NCI-H1436 treated with DMSO at 0.1 percent for 48 hours (cell line): ENCODE measurements at places on chromosomes 6 and 20.

DNA sequence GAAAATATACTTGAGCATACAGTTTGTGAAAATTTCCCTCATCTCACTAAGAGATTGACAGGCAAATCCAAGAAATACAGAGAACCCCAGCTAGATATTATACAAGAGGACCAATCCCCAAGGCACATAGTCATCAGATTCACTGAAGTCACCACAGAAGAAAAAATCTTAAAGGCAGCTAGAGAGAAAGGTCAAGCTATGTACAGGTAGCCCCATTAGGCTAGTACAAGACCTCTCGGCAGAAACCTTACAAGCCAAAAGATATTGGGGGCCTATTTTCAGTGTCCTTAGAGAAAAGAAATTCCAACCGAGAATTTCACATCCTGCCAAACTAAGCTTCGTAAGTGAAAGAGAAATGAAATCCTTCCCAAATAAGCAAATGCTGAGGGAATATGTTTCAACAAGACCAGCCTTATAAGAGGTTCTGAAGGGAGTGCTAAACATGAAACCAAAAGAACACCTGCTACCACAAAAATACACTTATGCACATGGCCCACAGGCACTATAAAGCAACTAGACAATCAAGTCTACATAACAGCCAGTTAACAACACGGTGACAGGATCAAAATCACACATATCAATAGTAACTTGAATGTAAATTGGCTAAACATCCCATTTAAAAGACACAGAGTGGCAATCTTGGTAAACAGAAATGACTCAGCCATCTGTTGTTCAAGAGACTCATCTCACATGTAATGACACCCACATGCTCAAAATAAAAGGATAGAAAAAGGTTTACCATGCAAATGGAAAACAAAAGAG lies 96.3 kb downstream of the FHL5 start:
- peak; percentile 94 for DNase-seq

DNA sequence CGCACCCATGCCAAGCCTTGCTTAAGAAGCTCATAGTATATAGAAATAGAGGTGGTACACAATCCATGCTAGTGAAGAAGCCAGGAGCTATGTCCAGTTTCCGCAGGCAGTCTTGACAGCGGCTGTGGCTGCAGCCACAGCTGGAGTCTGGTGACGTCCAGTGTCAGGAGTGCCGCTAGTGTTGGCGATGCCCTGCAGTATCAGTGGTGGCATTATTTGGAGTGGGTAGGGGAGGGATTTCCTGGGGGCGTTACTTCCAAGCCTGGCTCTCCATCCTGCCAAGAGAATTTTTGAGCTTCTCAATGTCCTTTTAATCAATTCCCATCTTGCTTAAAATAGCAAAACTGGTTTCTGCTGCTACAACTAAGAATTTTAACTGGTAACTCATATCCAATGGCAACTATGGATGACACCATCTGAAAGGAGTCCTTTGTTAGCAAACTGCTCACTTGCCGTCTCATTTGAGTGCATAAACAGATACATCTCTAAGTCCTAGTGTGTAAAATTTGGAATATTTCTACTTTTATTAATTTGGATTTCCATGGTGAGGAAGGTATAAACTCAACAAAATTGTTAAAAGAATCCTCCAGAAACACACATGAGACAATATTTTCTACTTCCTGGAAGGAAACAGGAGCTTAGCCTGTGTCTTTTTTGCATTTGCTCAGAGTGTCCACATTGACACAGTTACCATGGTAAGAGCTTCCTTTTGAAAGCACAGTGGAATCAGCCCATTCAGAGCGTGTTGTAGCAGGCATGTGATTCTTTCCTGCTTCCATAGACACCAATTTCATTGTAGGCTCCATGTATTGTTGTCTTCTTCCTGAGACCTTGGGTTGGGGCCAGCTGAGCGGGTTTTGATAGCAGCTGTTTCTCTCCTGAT lies 44.6 kb upstream of the PXDC1 start:
- no peak for DNase-seq

GRCh38 chr20:54476169-54477009 lies 996 bp downstream of the DOK5 start:
- DNase-seq: no peak

- no peak for DNase-seq
Measured at GRCh38 chr20:50151034-50151743, 2.3 kb downstream of the PEDS1 start.

- DNase-seq: no peak
Measured at GRCh38 chr6:44297063-44298038, 15.8 kb downstream of the AARS2 start.

GRCh38 chr6:98880486-98880885 lies 46.1 kb downstream of the POU3F2 start:
- DNase-seq: peak; percentile 27

- DNase-seq: no peak
Measured at GRCh38 chr6:38192487-38192886, 373.0 kb downstream of the ZFAND3 start.

DNA sequence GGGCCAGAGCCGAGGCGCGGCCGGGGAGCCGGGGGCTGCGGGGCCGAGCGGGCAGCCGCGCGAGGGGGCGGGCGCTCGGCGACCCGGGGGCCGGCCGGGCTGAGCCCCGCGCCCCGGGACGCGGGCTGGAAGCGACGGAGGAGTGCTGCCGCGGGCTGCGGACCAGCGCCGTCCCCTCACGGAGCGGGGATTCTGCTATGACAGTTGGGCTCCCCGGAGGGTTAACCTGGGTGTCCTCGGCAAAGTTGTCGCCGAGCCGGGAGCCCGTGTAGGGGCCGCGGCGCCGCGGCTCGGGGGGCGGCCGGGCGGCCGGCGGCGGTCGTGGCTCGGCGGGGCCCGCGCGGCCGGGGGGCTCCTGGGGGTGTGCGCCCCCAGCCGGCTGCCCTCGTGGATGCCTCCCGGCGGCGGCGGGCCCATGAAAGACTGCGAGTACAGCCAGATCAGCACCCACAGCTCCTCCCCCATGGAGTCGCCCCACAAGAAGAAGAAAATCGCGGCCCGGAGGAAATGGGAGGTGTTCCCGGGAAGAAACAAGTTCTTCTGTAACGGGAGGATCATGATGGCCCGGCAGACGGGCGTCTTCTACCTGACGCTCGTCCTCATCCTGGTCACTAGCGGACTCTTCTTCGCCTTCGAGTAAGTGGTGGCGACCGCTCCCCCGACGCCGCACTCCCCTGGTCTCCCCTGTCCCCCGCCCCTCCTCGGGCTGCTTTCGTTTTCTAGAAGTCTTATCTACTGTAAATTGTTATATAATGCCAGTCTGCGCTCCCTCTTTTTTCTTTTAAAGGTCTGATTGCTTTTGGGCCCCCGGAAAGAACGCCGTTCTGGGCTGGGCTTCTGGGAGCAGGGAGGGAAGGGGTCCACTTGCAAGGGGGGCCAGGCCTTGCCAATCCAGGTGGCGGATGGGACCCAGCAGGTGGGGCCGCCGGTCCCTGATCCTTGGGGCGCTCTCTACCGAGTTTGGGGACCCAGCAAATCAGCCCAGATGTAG lies 936 bp downstream of the ZDHHC14 start:
- no peak for DNase-seq

DNA sequence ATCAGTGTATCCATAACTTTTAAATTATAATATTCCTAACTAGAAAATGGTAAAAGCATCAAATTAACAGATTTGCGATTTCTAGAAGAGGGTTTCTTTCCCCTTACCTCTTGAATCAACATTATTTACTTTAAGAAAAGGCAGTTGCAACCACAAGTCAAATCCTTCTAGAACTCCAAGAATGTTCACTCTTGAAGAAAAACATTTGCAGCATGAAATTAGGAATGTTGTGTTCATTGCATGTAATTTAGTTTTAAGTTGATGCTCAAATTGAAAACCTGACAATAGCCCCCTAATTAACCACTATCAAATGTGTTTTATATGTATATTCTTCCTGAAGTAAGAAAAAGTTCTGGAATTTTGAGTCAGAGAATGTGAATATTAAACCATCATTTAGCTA lies 2.3 kb upstream of the REV3L start:
- no peak for DNase-seq

DNA sequence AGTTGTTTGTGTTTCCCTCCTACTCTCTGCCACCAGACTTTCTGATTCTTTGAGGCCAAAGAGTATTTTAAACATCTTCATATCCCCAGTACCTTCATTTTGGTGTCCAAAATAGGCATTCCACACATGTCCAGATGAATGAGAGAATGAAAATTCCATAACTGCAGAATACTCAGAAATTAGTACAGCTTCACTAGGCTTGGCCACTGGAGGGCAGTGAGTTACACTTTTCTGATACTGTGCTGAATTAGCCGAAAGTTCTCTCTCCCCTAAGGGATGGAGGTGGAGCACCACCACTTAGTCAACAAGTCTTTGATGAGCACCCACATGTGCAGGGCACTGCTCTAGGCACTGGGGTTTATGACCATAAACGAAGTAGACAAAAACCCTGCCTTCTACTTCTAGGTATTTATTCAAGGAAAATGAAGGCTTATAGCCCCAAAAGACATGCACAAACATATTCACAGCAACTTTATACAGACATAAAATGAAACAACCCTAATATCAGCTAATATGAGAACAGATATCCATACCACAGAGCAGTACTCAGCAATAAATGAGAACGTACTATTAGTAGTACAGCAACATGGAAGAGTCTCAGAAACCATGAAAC lies 46.1 kb upstream of the TMEM217 start:
- no peak for DNase-seq

DNA sequence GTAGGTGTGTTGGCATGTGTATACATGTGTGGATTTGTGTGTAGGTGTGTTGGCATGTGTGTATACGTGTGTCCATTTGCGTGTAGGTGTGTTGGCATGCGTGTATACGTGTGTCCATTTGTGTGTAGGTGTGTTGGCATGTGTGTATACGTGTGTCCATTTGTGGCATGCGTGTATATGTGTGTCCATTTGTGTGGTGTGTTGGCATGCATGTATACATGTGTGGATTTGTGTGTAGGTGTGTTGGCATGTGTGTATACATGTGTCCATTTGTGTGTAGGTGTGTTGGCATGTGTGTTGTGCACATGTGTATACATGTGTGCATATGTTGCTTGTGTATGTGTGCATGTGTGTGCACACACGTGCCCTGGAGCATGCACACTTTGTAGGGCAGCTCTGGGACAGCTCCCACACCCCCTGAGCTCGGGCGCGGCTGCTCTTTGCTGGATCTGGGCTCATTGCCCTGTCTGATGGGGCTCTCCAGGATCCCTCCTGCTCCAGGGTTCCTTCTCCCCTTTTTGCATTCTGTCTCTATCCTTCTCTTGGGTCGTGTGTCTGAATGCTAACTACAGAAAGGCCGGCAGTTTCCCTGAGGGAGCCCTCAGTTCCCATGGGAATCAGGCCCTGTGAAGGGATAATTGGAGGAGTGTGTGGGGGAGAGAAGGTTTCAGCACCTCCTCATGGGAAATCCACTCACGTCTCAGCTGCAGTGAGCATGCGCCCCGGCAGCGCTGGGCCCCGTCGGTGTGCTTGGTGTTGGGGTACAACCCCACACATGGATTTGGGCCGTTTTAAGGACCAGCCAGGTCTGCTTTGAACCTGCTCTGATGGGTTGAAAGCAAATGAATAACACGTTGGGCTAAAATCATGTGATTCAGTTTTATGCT lies 102.0 kb downstream of the ERMARD start:
- DNase-seq: no peak

DNA sequence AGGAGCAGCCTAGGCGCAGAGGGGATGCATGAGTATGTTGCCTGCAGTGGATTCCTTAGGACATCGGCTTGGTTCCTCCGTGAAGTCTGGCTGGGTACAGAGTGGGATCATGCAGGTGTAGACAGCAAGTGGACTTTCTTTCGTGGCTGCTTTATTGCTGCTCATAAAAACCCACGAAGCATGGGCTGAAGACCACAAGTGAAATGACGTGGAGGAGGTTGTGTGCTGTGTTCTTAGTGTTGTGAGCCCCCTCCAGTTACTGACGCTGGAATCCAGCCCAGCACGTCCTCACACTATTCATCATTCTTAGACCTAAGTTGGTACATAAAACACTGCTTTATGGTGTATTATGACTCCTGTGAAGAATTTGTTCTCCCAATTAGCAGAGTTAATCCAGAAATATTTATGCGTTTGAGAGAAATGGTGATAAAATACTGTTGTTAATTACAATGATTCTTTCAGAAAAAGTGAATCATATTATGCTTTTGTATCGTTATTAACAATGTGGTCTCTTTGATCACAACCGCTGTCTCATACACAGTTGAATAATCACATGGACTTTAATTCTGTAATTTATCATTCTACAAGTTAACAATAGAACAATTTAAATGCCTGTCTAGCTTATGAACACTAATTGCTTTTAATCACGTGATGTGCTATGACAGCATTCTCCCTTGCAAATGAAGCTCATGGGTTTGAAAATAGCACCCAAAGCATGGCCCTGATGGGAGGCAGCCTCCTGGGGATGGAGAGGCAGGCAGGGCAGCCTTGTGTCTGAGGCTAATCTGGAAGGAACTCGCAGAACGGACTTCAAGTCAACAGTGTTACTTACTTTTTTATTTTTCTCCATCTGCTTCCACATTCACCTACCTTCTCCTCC lies 233.9 kb upstream of the SYNDIG1 start:
- DNase-seq: no peak

DNA sequence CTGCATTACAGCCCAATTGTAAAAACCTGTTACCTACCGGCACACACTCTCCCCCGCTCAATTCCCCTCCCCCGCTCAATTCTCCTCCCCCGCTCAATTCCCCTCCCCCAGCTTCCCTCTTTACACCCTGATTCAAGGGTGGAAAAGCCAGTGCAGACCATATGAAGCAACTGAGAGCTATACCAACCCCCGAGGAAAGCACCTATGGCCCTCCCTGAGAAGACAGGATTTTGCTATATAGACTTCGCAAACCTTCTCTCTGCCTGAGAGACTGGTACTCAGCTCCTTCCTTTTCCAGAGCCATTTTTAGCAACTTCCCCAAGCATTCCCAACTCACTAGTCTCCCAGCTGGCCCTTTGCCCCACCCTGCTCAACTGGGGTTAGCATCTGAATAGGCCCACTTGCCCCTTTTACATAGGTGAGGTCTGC lies 7.6 kb downstream of the GNAS-AS1 start:
- no peak for DNase-seq

GRCh38 chr20:48455651-48456365 lies 372.0 kb downstream of the PREX1 start:
- DNase-seq: no peak
